ENCODE measurements at places on chromosomes 16 and 17.

DNA sequence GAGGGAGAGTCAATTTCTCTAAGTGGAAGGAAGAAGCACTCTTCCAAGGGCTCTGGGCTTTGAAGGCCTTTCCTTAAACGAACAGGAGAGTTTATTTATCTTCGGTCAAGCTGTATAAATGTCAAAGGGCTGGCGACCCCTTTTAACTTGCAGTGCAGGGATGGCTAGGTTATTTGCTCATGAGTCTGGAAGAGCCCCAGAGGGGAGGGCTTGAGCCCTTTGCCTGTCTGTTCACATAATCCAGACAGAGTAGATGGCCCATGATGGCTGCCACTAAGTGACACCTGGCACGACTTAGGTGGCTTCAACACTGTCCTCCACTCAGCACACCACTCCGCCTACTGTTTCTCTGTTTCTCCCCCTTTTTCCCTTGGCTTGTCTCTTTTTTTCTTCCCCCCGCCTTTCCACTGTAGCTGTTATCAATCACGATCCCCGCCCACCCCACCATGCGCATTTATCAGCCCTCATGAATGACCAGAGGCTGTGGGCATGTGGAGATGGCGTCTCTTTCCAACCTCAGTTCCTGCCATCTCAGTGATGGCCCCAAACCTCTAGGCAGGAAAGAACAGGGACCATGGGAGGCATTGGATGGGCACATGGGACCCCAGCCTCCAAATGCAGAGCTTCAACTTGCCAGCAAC, 408.7 kb upstream of the TNRC6C start:
- DNase-seq: no peak

- DNase-seq: no peak
These were observed at the start of gene COPZ2 for GRCh38 chr17:48037036-48037837. TSS of gene COPZ2 (minus strand) at chr17:48037797. CDS start at chr17:48037777, 20 bp downstream.

DNA sequence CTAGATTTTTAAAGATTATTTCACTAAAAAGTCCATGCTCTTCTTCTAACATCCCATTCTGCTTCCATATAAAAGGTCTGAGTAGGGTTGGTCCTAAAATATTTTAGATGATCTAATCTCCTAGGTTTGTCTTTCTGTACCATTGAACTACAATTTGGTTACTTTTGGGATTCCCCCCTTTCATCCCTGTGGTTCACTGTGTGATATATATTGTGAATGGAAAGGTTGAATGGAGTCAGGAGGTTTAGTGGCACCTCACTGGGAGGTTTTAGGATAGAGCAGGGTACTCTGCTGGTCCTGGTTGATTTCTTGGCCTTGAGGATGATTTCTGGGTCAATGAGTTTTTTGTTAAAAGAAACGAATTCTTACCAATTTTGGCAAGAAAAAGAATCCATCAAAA, 29.5 kb downstream of the MAP2K6 start:
- no peak for DNase-seq

GRCh38 chr17:48240562-48241130, 133.1 kb downstream of the SNX11 start:
- no peak for DNase-seq

DNA sequence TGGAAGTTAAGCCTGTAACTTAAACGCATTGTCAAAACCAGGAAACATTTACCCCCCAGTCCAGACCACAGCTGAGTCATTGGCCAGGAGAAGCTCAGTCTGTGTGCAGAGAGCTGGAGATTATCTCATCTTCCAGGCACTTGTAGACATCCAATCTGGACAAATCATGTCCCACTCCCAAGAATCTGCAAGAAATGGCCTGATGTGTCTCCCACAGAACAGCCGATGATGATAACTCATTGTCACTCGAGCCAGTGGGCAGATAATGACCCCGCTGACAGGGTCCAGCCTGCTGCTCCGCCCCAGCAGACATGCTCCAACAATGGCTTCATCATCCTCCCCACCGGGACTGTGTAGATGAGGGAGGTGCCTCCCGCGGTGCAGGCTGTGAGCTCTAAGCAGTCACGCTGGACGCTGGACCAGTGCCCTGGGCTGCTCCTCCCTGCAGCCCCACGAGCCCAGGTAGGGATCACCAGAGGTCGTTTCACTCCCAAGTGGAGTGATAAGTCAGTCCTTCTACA, 322.5 kb downstream of the C16orf95 start:
- DNase-seq: no peak

DNA sequence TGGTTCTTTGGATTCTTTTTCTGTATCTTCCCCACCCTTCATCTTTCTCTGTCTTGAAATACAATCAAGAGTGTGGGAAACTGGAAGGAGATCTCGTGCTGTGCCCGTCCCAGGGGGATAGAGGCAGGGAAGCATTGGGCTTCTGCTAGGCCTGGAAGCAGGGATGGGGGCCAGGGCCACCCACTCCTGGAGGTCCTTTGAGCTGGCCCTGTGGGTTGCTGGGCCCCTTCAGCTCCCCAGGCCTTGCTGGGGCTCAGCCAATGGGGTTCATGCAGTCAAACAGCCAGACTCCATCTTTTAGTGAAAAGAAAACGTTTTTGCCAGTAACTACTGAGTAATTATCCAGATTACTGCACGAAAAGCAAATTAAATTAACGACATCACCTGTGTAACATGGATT, 67.8 kb downstream of the CCDC182 start:
- no peak for DNase-seq

GRCh38 chr17:9256361-9256750, 235.0 kb downstream of the NTN1 start:
- DNase-seq: no peak

DNA sequence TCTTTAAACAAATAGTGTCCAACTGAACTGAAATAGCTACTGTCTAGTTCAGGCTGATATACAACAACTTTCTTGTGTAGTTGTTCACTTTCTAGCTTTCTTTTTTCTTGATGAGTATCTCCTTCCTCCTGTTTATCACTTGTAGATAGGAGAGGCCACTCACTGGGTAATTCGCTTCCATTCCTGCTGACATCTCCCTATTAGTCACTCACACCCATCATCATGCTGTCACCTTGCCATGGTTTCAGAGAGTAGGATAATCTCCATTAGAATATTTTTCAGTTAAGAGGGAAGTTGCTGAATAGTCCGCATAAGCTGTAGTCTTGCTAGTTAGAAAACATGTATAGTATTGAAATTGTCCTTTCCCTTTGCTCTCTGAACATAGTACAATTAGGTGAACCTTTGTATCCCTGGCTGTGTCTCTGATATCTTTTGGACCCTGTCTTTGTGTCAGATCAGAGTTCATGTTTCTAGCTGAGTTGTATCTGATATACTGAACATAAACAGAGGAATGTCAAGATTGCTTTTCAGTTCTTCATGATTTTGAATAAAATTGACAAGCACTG, 64.4 kb upstream of the RASL10B start:
- DNase-seq: no peak

- DNase-seq: no peak
These were observed 9.1 kb upstream of the CRYBA1 start for GRCh38 chr17:29237476-29238132.

- DNase-seq: no peak
These were observed 120.2 kb upstream of the HLF start for GRCh38 chr17:55144518-55144917.

DNA sequence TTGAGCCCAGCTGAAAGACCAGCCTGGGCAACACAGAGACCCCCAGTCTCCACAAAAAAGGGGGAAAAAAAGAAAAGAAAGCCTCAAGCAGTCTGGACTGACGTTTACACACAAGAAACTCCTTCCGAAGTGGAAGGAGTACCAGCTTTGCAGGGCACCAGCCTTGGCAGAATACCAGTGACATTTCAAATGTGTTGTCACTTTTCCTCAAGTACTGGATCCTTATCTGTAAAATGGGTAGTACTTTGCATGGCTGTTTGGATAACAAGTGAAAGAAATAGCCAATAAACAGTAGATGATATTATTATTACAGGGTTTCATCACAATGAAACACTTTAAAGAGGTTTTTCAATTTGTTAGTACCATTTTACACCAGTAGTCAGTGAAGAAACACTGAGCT, 14.2 kb downstream of the YWHAE start:
- no peak for DNase-seq

DNA sequence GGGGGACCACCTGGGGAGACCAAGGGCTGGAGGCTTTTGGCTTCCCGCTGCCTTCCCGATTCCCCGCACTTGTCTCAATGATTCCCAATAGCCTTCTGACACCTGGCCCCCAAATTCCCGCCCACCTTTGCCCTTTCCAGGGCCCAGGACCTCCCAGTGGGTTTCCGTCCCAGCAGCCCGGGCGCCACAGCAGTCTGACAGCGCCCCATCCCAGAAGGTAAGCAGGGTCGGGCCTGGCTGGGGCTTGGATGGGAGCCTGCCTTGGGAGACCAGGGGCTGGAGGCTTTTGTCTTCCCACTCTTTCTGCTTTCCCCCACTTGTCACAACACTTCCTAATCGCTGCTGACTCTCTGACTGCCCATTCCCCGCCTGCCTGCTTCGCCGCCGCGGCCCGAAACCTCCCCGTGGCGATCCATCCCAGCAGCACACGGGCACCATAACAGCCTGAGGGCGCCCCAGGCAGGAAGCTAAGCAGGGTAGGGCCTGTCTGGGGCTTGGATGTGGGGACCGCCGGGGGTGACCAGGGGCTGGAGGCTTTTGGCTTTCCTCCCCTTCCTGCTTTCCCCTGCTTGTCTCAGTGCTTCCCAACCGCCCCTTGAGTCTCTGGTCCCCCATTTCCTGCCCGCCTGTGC, 2289.3 kb downstream of the TP53TG3F start:
- no peak for DNase-seq

DNA sequence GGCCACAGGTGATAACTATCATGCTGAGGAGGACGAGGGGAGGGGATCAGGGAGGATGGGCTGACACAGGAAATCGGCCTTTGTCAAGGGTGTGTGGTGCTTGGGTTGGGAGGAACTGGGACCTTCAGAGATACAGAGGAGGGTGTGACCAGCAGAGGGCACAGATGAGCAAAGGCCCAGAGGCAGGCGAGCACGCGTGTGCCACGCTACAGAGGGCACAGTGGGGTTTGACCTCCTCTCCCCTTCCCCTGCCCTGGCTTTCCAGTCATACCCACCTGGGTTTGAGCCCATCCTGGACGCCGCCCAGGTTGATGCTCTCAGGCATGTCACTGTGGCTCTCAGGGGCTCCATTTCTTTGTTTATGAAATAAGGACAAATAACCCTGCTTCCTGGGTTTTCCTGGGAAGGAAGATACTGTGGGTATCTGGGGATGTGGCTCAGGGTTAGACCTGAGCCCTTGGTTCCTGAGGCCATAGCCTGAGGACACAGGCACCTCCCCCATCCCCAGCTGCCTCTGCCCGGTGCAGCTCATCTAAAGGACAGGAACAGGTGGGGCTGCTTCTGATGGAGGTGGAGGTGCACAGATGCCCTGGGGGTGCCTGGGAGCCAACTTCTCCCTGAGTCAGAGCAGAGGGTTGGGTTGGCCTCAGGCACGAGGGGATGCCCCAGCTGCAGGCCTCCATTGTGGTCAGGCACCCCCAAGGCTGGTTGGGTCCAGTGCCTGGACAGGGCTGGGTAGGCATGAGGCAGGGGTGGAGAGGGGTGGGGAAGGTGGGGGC, 51.8 kb downstream of the BEAN1 start:
- DNase-seq: peak; percentile 69

- DNase-seq: no peak
These were observed 44.5 kb downstream of the SOX9 start for GRCh38 chr17:72165192-72165866.

GRCh38 chr17:42653179-42654124, 5.6 kb upstream of the TUBG2 start:
- no peak for DNase-seq

- no peak for DNase-seq
These were observed 104.5 kb upstream of the FAM20A start for GRCh38 chr17:68705714-68706076.

- no peak for DNase-seq
These were observed 6.7 kb upstream of the NUDT16L1 start for GRCh38 chr16:4686497-4687210.

DNA sequence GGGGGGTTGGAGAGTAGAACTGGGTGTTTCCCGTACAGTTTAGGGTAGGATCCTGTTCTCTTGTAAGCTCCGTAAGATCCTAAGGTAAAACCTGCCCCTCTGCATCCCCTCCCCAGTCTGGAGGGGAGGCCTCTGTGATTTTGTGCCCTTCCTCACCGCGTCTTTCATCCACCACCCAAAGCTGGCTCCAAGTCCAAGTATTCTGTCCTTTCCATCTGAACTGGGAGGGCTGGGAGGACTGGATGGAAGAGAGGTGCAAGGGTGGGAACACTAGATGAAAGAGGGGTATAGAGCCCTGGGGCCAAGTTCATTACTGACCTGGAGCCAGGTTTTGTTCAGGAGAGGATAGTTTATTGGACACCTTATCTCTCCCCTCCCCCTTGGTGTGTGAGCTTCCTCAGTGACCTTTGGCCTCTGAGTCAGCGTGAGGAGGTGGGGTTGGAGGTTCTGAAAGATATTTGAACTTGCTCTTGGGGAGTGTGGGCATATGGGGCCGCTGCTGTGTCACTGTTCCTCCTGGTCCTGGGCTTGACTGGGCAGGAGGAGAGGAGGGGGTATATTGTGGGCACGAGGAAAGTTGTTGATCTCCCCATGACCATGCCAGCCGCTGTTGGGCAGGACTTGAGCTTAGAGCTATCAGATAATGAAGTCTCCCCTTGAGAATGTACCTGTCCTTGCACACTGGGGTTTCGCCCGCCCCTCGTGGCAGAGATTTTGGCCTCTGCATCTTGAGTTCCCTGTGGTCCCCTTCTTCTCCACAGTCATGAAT, 1.6 kb downstream of the LASP1 start:
- DNase-seq: peak; percentile 67

DNA sequence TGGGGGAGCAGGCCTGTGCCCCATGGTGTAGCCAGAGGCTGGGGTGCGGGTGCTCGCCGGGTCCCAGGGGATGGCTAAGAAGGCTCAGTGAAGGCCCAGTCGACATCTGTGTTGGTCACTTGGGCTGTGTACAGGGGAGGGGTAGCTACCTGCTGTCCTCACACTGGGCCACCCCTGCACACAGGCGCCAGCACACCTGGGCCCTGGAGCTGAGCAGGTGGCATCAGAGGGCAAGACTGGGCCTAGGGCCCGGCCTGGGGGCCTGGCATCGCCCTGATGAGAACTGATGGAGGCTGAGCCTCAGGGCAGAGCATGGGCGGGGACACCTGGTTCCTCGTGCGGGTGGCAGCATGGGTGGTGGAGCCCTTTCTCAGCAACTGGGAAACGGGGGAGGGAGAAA, 870 bp upstream of the CTRB2 start:
- no peak for DNase-seq

DNA sequence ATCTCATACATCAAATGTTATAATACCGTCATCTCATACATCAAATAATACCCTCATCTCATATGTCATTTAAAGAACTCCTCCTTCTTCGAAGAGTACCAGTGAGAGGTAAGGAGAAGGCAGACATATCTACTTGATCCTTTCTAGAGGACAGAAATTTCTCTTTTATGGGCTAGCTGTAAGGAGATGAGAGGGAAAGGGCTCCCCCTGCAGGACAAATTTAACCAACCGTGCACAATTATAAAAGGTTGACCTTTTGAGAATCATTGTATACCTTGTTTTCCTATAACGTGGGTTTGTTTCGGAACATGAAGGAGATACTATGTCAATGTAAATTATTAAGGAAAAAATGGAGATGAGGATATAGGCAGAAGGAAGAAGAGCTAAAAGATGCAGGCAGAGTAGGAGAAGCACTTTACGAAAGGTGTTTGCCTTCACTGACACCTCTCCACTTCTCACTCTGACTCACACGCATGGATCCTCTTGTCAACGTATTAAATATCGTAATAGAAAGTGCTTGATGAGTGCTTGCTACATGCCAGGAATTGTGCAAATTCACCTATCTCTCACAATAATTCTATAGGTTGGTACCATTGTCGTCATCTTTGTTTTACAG, 465.9 kb upstream of the ERCC4 start:
- DNase-seq: no peak

- no peak for DNase-seq
These were observed 120.3 kb upstream of the CRHR1 start for GRCh38 chr17:45663772-45664171.
